Activated CD8-positive, alpha-beta memory T cell treated with anti-CD3 and anti-CD28 coated beads for 48 hours (primary cell): ENCODE measurements at places on chromosomes 2 and 18.

DNA sequence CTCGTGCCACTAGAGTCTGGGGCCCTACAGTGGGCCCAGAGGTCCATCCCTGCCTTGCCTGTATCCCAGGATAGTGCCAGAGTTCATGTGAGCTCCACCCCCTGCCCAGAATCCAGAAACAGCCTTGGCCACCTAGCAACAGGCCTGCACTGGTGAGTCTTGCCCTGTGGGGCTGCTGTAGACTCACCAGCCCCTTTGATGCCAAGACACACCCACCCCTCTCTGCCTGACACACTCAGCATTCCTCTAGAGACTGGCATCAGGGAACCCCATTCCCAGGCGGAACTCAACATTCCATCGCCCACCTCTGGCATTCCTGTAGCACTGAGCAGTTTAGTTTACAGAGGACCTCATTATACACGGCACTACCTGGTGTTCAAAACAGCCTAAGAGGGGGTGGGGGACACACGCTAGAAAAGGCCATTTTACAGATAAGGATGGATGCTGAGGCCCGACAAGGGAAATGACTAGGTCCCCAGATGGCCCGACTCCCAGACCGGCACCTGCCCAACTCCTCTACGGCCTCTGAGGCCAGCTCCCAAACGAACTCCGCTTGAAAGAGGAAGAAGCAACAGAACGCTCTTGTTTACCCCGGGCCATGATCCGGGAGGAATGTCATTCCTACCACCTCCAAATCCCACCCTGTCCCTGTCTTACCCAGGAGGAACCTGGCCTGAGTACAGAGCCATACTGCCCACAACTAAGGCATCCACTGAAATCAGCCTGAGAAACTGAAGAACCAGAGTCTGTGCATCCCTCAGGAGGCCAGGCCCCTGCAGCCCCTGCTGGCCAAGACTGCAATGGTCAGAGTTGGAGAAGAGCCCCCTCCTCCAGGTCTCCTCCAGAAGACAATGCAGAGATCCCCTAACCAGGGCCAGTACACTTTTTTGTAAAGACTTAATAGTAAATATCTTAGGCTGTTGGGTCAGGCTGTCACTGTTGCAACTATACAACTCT is 180.2 kb downstream of the TNS1 start:
- DNase-seq, result no peak

- DNase-seq, result no peak
These were observed 271.3 kb downstream of the CYRIA start for GRCh38 chr2:16394072-16394985.

DNA sequence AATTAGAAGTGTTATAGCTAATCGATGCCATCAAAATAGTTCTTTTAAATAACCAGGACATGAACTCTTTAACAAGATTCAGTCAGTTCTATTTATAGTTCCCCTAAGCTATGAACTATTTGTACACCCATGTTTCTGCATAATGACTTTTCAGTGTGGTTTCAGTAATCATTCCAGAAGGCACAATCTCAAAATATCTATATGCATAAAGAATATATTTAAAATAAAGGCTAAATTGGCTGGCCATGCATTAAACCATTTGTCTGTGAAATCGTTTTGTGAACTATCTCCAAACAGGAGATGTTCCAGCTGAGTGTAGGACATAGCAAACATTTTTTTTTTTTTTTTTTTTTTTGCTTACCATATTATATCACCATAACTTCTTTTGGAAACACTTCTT is 719.3 kb downstream of the PLCL1 start:
- DNase-seq, result no peak

- DNase-seq, result no peak
These were observed 87.3 kb downstream of the LRRTM4 start for GRCh38 chr2:77434880-77435279.

- DNase-seq, result no peak
These were observed 12.9 kb downstream of the DCC start for GRCh38 chr18:52352920-52353319.

DNA sequence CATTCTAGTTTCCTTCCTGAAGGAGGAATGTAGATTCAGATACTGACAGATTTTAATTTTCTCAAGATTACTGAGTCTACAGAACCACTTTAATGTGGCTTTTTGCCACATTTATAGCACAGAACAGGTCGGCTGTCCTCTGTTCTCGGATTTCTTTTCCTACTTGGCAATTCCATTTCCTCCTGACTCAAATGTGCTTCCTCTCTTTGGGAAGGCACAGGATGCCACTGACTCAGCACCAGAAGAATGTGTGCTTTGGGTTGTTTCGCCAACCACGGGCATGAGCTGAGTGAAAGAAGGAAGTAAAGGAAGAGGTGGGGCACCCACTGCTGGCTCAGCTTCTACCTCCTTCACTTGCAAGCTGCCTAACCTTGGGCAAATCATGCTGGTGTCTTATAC is 970.6 kb upstream of the ACVR2A start:
- no peak for DNase-seq

DNA sequence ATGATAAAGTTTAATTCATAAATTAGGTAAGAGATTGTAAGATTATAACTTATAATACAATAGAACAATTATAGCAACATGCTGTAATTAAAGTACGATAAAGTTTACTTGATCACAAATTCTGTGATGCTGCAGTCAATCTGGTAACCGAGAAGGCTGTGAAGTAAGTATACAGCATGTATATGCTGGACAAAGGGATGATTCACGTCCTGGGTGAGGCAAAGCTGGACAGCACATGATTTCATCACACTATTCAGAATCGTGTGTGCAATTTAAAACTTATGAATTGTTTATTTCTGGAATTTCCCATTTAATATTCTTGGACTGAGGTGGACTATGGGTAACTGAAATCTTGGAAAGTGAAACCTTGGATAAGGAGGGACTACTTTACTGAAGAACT is 522.2 kb upstream of the CNTNAP5 start:
- no peak for DNase-seq

DNA sequence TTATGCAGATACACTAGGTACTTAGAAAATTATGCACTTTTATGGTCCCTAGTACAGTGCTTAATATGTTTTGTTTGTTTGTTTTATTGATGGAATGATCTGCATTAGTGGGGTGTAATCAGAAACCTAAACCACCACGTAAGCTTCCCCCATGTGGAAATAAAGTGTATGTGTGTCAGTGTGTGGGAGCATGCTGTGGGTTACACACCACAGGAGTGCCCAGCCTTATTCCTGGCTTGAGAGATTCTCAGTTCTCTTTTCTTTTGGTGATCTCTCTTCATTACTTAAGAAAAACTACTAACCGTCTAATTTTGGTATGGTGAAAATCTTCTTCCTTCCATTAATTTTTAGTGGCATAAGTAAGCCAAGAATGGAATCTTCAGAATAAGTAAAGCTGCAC is 398.6 kb downstream of the DCDC2C start:
- no peak for DNase-seq

DNA sequence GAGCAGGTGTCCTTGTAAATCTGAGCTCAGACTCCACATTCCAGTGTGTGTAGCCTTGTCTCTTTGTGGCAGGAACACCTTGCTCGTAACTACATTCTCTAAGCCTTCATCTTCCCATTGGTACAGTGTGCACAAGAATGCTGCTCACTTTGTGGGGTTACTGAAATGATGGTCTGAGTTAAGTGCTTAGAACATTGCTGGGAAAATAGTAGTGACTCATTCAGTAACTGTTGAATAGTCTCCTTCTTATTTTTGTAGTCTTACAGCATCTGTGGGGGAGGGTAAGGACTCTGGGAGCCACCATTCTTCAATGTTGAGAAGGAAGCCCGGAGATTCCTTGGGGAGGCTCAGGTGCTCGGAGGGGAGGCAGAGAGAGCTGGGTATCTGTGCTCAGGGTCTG is 236.0 kb upstream of the HDAC4 start:
- DNase-seq, result no peak

DNA sequence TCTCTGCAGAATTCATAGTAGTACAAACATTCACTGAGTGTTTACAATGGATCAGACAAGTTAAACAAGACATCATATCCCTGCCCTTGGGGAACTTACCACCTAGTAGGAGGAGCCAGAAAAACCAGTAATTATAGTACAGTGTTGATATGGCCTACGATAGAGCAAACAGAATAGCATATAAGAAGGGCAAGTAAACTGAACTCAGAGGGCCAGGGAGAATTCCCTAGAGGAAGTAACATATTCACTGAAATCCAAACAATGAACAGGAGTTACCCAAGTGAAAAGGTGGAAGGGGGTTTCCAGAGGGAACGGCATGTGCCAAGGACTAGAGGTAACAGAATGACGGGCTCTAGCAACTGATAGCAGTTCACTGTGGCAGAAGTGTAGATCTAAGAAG is 34.1 kb downstream of the NHEJ1 start:
- DNase-seq, result no peak

GRCh38 chr2:29015701-29016470 is 34.8 kb downstream of the TOGARAM2 start:
- no peak for DNase-seq

DNA sequence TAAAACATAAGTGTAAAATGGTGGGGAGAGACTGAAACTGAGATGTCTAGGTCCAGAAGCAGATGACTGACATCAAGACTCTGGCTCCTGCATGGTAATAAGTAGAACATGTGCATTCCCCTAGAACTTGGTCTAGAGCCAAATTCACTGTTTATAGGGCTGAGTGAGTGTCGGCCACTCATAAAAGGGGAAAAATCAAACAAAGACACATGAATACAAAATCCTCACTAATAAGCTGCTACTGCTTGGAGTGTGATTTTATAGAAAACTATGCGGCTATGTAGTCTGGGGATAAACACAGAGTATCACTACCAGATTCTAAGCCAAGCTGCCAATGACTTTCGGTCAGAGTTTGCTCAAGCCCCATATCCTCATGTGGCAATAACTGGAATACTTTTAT is 1080.8 kb upstream of the DDX18 start:
- no peak for DNase-seq

DNA sequence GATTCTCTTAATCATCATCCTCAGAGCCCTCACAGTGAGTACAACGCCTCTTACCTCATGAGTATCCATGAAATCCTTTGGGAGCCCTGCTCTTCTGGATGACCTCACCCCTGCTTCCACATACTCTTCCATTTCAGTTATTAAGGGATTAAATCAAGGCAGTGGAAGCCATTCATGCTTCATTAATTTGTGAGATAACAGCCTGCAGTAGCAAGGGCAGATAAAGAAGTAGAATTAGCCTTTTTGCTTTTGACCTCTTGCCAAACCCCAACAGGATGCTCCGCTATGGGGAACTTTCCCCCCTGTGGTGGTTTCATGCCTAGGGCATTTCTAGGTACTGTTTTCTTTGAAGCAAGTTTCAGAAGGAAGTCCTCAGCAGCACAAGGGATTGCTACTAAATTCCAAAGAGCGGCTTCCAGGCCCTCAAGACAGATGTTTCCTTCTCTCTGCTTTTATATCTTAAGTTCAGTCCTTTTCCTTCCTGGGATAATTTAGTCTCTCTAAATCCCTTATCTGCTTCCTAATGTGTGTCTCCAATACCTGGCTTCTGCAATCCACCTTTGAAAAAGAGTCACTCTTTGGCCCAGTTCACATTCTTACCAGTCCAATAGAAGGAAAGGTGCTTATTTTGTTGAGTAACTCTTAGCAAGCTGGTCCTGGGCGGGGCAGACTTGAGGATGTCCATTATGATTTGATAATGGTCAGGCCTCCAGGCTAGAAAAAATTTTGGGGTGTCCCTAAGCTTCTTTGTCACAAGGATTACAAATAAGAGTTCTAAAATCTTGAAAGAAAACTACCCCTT is 76.9 kb downstream of the MYO1B start:
- peak; percentile 4 for DNase-seq

DNA sequence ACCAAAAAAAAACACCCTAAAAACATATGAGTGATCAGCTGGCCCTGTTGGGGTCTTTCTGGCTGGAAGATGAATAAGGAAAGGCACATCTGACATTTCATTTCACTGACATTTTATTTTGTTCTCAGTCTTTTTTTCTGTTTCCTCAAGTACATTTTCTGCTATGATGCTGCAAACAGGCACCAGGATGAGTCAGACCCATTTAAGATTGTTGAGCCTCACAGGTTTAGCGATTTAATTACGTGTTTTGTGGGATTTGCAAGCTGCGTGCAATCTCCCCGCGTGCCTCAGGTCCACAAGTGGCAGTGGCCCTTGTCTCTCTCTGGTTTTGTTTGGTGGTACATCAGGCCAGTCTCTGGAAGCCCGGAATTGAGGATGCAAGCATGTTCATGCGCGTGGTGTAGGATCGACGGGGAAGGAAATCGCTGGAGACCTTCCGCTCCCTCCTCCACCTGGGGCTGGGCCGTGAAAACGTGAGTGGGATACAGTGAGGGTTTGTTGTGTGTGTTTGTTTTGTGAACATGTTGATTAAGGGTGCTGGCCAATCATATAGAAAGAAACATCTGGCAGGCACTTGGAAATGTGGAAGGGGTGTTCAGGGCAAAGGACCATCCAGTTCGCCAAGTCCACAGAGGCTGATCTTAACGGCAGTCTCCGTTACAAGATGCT is 120.2 kb upstream of the ZNF516 start:
- no peak for DNase-seq

DNA sequence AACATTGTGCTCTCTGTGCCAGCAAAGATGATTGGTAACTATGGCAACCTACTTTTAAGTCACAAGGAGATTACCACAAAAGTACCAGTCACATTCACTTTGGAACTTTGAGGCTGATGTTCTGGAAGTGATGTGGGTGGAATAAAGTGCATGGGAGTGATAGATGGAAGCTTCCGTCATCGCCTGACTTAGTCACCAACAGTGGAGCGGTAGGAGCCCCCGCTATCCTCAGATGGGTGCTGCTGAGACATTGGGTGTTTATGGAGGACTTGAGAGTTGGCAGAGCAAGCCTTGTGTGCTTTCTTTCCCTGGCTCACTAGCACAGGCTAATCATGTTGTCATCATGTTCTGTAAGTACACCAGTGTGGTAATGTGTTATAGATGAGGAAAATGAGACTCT is 4.6 kb downstream of the PPP1R7 start:
- no peak for DNase-seq

- DNase-seq, result peak; percentile 11
These were observed 669 bp downstream of the LNPK start for GRCh38 chr2:176001281-176001915.

DNA sequence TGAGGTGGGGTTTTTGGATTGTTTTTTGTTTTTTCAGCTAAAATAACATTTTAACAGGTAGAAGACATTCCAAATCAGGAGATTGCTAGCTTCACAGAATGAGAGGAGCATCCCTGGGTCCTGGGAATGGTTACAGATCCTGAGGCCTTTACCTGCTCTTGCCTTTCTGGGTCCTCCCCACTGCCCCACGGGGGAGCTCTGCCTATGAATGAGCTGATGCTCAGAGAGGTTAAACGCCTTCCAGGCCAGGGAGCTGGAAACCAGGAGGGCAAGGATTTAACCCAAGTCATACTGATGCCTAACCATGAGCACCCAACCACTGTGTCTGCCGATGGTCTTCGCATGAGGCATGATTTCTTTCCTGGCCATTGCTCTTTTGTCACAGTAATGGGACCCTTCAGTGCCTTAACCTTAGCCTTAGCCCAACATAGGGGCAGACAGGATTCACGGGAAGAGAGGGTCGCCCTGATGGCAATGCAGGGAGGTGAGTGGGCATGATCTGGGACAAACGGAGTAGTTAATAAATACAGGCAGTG is 16.1 kb downstream of the MOCOS start:
- no peak for DNase-seq

GRCh38 chr2:133338224-133338623 is 230.0 kb downstream of the NCKAP5 start:
- DNase-seq, result no peak
